ENCODE measurements at places on chromosomes 11 and 22.

DNA sequence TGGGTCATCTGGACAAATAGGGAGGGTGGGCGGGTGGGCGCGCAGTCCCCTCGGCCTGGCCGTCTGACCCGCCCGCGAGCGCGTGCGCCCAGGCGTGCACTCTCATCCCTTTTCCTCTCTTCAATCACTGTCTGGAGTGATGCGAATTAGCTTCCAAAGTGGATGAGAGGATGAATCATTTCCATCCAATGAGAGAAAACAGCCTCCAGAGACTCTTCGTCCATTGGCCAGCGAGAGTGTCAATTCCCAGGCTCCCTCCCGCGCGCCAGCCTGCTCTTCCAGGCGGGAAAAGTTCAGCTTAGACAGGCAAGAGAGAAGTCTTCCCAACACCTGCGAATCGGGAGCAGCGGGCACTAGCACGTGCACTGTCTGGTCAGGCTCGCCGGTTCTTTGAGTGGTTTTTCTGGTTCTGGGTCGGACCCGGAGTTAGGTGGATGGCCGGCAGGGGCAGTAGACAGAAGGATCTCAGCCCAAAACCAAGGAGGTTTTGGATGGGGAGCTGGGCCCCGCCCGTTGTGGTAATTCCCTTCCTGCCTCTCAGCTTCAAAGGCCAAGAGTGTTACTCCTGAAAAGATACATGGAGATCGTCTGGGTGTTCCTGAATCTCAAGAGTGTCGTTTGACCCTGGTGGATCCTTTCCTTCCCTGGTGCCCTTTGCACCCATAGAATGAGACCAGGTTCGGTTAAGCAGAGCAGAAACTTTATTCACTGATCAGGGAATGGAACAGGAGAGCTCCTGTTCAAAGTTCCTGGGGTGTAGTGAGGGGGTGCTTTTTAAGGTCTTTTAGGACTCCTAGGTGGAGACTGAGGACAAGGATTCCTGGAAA is 33.4 kb upstream of the GLYATL1 start:
- peak; percentile 64 for DNase-seq

DNA sequence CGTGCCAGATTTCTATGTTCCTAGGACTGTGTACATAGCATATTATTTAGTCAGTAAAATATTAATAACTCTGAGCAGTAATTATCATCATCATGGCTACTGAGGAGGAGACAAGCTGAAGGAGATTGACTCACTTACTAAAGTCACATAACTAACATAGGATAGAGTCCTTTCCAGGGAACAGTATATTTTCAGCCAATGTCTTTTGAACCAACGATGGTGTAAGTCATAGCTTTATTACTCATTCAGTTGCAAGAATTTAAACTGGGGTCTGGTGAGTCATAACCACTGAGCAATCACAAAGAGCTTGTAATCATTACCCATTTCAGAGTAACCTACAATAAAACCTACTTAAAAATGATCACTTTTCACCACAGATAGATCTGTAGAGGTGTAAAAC is 1564.8 kb upstream of the TENM4 start:
- DNase-seq = no peak

GRCh38 chr11:82398300-82398815 is 335.3 kb downstream of the FAM181B start:
- DNase-seq = no peak

DNA sequence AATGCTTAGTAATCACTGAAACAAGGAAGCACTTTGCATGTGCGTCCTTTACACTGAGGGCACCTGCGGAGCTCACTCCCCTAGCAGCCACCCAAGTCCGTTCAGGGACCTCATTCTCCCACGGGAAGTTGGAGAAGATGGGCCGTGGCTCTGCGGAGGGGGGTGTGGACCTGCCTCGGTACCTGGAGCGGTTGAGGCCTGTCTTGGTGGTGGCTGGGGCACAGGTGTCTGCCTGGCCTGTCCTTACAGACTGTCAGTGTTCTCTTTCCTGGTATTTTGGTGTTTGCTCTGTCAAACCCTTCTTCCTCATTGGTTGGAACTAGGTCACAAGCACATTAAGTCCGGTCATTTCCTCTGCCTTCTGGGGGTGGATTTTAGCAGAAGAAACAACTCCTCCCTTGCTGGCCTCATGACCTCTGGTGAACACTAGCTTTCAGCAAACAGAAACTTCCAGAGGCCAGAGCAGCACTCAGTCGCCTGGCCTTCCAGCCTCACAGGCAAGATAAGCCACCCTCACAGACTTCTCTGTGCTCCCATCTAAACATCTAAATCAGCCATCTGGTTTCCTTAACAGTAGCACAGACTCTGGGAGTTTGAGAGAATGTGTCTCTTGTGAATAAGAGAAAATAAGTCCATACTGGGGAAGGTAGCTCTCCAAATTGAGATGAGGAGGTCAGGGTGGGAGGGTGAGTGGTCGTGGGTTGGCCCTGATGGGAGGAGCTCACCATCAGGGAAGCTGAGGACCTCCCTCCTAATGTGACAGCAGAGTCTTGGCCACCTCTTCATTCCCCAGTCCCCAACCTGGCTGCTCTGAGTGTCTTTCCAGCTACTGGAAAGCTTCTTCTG is 8.6 kb downstream of the SNAP29 start:
- DNase-seq = no peak

GRCh38 chr11:102882389-102883024 is 7.7 kb upstream of the MMP12 start:
- no peak for DNase-seq

GRCh38 chr11:117993988-117994745 is 8.0 kb downstream of the IL10RA start:
- no peak for DNase-seq

DNA sequence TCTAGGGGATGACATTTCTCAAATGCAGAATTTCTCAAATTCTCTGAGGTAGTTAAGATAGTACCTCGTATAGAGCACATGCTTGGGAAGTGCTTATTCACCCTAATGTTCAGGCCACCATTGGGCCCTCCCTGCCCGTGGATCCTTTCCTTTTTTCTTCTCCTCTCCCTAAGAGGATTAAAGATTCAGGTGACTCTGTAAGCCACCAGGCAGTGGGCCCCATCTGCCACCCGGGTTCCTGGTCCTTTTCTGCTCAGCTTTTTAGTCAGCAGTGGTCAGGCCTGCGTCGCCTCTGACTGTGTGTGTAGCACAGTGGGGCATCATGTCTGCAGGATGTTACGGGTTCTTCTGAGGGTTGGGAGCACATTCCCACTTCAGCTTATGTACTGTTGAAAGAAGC is 7.2 kb downstream of the CEP164 start:
- DNase-seq = no peak

GRCh38 chr11:123977731-123978347 is at the start of gene OR10S1:
Gene OR10S1 (minus strand): TSS chr11:123977781. CDS start chr11:123977664, 117 bp downstream.
- DNase-seq = no peak

DNA sequence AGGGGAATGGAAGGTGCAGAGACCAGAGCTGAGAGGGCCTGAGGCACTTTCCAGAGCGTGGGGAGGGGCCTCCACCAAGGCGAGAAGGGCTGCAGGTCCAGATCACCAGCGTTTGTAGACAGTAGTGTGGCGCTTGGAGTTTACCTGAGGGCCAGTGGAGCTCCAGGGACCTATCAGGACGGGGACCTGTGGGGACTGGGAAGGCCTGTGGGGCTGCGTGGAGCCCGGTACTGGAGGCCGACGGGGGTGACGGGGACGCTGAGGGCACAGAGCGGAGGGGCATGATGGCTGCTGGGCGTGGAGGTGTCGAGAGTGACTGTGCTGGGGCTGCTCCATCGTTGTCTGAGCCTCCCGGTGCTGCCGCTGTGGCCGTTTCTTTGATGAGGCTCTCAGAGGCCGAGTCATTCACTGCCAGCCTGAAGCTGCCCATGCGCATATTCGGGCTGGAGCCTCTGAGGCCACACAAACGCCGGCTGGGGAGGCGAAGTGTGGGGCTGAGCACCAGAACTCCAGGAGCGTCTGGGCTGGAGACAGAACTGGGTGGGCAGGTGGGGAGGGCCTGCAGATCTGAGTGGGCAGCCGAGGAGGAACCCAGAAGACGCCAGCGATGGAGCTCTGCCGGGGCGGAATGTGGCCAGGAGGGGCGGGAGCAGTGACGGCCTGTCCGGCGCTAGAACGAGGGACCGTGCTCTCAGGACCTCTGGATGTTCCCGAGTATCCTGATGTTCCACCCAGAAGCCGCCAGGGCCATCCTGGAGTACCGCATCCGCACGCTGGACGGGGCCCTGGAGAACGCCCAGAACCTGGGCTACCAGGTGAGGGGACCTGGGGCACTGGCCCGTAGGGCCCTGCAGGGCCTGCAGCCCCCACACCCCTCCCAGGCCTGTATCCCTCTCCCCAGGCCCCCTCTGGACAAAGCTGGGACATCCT is 2.6 kb downstream of the PGGHG start:
- DNase-seq = peak; percentile 74

DNA sequence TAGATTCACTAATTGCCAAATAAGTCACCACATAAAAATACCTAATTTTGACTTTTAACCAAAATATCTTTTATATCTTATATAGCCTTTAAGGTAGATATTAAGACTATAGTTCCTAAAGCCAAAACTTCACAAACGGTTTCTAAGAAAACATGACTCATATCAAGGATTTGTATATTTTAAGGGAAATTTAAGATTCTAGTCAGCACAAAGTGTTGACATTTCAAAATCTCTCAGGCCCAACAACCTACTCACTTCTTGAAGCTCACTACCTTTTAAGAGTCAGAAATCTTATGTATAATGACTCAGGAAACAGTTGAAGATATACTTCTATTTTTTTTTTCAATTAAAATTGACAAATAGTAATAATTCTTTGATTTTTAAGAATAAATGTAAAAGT is 221.9 kb downstream of the SBF2 start:
- no peak for DNase-seq
